ENCODE measurements at places on chromosomes 12 and 14.

DNA sequence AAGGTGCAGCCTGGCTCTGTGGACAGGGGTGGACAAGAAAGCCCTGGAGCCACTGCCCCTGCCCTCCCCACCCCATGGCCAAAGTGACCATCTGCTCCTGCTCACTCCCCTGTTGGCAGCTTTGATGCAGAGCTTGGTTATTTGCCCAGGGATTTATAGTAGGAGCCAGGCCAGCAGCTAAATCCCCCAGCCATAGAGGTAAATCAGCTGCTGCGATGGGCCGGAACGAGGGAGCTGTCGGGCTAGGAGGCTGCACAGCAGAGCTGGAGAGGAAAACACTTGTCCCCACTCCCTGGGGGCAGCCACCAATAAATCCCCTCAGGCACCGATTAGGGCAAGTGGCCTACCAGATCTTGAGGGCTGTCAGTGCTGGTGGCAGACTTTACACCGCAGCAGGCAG is 26.0 kb downstream of the SMUG1 start:
- no peak for DNase-seq

- DNase-seq = no peak
These were observed 55.1 kb downstream of the LRRC74A start for GRCh38 chr14:76881348-76881747.

DNA sequence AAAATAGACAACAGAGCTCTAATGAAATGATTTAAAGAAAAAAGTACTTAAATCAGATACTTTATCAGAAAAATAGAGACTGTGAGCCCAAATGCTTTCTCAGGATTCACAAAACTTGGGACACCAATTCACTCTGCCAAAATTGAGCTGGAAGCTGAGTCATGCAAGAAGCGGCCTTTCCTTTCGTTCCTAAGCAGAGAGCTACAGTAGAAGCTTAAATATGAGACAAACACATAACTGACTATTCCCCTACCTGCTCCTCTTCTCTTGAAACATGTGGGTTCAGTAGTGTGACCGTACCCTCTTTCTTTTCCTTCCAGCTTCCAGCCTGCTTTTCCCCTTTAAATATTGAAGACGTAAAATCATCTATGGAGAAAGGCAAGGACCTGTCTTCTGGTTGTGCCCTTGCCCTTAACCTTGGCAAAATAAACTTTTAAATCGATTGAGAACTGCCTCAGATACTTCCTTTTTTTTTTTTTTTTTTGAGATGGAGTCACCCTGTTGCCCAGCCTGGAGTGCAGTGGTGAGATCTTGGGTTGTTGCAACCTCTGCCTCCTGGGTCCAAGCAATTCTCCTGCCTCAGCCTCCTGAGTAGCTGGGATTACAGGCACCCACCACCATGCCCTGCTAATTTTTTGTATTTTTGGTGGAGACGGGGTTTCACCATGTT is 4.4 kb upstream of the SDS start:
- no peak for DNase-seq

DNA sequence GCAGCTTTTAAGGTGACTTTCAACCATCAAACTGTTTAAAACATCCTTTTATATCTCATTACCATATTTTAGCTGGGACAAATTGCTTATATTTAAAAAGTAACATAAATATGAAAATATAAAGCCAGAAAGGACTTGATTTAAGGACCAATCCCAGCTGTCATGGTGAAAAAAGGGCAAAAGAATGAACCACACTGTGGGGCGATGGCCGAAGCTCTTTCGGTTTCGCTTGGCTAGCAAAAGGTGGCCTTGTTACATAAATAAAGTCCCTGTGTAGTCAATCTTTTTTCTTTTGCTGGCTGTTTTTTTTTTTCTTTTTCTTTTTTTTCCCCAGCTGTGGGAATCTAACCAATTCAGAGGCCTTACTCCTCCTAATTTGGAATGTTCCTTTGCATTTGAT is 50.9 kb downstream of the FBXO33 start:
- no peak for DNase-seq

DNA sequence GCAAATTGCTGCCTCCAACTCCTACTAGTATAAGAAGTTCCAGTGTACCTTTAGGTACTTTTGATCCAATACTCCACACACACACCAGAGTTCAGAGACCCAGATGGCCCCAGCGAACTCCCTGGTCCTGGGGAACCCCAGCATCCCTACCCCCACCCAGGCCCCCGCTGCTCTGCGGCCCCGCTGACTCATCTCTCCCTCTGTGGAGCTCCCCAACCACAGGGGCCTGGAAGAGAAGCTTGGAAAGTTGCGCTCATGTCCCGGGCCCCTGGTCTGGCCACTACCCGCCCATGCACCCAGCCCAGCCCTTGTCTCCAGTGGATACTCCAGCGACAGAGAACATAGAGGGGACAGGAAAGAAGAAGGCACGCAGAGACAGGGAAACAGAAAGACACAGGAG is 4.2 kb upstream of the SP7 start:
- DNase-seq = no peak

DNA sequence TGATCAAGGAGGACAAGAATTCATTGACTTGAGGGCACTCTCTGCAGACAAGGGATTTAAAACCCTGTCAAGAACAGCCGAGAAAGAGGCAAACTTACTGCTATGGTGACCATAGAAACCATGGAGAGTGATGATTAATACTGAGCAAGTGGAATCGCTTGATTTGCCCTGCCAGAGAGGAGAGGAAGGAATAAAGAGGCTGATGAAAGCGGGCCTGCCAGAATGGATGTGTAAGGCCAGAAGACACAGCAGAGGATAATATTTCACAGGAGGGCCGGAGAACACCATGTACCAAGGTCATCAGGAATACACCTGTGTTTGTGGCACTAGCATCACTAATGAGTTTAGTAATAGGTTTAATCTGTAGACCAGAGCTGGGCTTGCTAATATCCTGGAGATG is 221.8 kb upstream of the DCN start:
- no peak for DNase-seq

DNA sequence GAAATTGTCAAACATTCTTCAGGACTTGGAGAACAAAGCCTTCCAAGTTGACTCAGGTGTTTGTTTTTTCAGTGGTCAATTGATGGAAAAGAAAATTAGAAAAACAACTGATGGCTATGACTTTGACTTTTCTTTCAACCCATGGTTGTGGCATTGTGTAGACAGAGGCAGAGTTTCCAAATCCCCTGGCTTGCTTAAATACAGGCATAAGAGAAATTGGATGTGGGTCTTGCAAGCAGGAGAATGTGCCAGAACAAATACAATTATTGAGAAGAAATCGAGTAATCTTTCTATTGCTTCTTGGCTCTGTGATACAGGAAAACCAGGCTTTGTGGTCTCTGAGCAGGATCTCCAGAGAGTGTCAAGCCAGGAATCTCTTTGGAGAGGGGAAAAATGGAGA is 40.9 kb upstream of the FRMD6 start:
- DNase-seq = no peak

GRCh38 chr14:22460461-22461195 is 128.4 kb downstream of the DAD1 start:
- DNase-seq = no peak

GRCh38 chr12:99257672-99258071 is 389.9 kb upstream of the GARIN6 start:
- DNase-seq = no peak

- no peak for DNase-seq
These were observed 556.7 kb upstream of the FBXO33 start for GRCh38 chr14:39988939-39989338.

- peak; percentile 60 for DNase-seq
These were observed 621 bp upstream of the ANAPC7 start for GRCh38 chr12:110403976-110404682.

DNA sequence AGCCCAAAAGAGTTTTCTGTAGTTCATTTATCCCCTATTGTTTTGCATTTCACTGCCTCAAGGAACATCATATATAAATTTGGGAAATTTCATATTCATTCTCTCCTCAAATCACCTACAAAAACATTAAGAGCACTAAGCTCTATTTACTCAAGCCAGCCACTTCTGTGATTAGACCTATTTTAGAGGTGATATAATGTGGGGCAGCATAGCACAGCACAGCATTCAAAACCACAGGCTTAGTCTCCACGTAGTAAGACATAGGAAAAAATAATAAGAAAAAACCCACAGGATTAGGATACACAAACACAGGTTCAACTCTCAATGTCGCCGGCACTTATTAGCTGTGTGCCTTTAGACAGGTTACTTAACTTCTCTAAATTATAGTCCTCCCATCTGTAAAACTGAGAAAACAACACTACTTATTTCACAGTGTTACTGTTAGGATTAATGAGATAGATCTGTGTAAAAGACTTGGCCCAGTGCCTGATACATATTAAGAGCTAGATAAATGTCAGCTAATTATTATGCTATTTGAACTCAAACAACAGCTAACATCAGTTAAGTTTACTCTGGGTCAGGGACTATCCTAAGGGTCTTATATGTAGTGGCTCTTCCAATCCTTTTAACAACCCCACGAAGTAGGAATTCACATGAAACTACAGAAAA is 20.3 kb downstream of the DCAF5 start:
- DNase-seq = no peak

GRCh38 chr12:56978397-56979138 is 21.2 kb upstream of the RDH16 start:
- no peak for DNase-seq

- DNase-seq = no peak
These were observed 891.6 kb downstream of the VRK1 start for GRCh38 chr14:97688631-97689336.

DNA sequence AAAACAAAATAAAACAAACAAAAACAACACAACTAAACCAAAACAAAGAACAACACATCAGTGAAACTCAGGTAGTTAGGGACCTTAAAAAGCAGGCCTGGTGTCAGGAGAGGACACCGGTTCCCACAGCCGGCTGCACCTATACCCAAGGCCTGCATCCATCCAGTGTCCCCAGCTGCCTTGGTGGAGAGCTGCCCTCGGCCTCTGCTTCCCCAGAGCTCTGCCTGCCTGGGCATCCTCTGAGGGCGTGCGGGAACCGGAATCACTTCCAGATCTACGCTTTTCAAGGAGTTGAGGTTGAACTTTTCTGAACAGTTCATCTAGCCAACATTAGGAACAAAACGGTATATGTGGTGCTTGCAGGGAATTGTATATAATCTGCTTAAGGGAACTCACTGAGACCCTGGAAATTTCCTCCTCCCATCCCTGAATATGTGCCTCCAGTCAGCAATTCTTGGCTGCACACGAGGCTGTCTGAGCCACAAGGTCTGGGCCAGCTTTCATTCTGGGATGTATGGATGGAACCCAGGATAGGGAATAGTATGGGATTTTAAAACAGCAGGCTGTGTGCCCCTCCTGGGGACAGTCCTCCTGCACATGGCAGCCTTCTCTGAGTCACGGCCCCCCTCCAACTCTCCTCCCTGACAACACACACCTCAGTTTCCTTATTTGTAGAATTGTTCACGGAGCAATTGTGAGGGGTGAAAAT is 319.0 kb upstream of the RTL1 start:
- no peak for DNase-seq

- DNase-seq = no peak
These were observed 37.9 kb downstream of the PTPN21 start for GRCh38 chr14:88516861-88517357.

- DNase-seq = no peak
These were observed 32.7 kb upstream of the FBLN5 start for GRCh38 chr14:91980157-91980556.

DNA sequence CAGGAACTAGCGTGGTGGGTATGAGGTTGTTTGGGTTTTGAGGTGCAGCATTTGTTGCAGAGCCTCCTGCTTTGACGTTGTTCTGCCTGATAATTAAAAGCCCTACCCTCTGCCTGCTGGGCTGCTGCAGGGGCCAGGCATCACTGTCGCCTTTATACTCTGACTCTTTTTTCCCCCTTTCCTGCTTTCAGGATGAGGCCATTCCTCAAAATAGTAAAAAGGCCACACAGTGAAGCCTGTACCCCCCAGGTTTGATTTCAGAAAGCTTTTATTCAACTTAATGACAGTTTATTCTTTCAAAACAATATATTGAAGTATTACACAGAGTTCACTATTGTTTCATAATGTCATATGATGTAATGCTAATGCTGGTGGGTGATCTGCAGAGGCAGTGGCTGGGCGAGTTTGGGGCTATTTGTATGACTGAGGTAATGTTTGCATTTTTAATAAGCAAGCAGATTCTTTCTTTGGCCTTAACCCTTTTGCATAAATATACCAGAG is 9.1 kb downstream of the BORCS5 start:
- no peak for DNase-seq

GRCh38 chr14:77859934-77860570 is 60.1 kb downstream of the ADCK1 start:
- no peak for DNase-seq

DNA sequence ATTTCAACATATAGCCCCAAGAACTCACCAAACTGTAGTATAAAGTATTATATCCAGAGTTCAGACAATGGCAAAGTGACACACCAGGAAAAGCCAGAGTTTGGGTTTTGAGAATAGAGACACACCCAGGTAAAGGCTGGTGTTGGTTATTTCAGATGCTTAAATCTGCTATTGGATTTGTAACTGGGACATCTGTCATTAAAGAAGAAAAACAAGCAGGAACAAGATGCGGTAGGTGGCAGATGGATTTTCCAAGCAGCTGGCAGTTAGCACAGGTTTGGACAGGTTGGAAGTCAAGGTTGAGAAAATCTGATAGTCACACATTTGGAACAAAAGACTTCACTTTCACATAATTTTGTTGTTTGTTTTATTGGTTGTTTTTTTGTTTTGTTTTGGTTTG is 14.4 kb upstream of the CDK17 start:
- DNase-seq = no peak

- DNase-seq = no peak
These were observed 77.7 kb downstream of the KCNK10 start for GRCh38 chr14:88245321-88245720.

GRCh38 chr12:115135800-115136211 is 451.8 kb upstream of the TBX3 start:
- no peak for DNase-seq

DNA sequence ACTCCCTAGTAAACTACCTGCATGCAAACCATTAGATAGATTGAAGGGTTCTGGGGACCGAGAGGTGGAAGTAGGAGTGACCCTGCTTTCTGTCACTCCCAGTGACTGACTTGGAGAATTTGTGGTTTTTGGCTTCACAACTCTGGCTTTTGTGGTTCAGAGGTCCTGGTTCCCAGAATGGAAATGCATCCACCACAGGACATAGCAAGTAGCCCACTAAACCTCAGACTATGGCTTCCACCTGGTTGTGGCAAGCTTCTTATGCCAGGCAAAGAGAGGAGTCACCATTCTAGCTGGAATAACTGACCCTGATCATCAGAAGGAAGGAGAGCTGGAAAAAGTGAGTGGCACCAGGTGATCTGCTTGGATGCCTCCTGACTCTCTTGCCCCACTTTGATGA is 162.4 kb upstream of the TMEM260 start:
- no peak for DNase-seq

DNA sequence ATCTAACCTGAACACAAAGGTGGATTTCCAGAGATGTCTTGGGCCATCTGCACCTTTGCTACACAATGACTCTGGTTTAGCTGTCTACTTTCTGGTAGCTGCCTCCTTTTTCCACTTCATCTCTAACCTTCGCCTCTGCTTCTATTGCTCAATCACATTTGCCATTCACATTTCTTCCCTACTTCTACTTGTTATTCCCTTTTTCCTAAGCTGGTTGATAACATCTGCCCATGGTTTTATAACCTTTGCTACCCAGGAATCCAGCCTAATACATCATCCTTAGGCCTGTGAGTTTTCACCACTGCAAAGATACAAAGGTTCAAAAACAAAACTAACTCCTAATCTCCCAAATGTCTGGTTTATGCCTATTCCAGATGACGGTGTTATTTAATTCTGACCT is 13.2 kb downstream of the SPPL3 start:
- no peak for DNase-seq

Data from stimulated activated CD8-positive, alpha-beta memory T cell treated with anti-CD3 and anti-CD28 coated beads, Interleukin-15, amount 100 ng/mL, for 1 hour (primary cell).